ENCODE measurements at places on chromosomes 5 and 9. TPM values are rescaled to one million over a fixed set of nuclear protein-coding genes. Genes with fewer than 3 reads are reported as not detected.

The FAM221B gene
- 1.1 TPM for total RNA-seq

DNA sequence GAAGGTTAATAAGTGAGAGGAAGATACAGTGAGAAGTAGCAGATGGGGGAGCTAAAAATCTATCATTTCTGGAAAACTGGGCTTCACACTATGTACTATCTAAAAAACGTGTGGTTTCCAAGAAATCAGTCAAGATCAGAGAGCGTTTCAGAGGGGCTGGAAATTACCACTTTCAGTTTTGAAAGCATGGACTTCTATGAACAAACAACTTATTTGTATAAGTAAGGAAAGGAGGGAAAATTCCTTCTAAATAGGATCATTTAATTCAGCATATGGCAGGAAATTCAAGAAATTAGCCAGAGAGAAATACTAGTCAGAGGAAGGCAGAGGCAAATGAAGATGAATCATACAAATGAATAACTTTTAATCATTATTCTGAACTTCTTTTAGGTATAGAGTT, 11.3 kb downstream of the TNC start:
- no peak for DNase-seq
- no peak overlapping the region for H3K4me3 ChIP-seq
- H3K27ac ChIP-seq = no peak overlapping the region
- no peaks in the 10 kb centered on the region for H3K27me3 ChIP-seq

DNA sequence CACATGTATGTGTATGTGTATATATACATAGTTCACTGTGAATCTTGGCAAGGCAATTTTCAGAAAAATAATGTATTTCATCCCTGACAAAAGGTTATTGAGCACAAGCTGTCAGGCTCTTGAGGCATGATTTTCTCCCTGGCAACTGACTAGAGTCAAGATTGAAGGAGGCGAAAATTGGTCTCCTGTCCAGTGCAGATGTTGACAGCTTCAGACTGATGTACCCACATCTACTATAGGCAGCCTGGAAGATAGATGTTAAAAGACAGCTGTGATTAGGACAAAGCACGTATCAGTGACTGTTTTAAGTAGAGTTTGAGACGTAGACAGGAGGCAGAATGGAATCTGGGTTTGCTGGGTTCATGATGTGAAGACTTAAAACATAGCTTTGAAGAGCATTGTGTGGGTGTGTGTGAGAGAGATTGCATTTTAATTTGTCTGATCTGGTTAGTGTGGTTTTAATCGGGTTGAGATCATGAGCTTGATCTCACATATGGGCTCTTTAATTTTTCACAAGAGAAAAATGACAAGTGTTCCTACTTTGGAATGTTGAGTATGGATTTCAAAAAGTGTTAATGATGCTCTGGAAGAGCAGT, 39.1 kb downstream of the CTNNA1 start:
- peaks cover 31% of the 10 kb centered on the region for H3K36me3 ChIP-seq
- no peaks in the 10 kb centered on the region for H3K27me3 ChIP-seq
- H3K4me3 ChIP-seq = peak overlapping the region; percentile 8
- no peak for DNase-seq
- peaks cover 41% of the 10 kb centered on the region for H3K4me1 ChIP-seq

The EFNA5 gene
- total RNA-seq = 65.0 TPM

GRCh38 chr9:76162751-76163500, 231.3 kb downstream of the RFK start:
- no peak for DNase-seq
- no peak overlapping the region for H3K27ac ChIP-seq
- H3K4me3 ChIP-seq = no peak overlapping the region
- H3K36me3 ChIP-seq = peaks cover 38% of the 10 kb centered on the region
- H3K27me3 ChIP-seq = no peaks in the 10 kb centered on the region

The TEK gene
- 0.74 TPM for total RNA-seq

DNA sequence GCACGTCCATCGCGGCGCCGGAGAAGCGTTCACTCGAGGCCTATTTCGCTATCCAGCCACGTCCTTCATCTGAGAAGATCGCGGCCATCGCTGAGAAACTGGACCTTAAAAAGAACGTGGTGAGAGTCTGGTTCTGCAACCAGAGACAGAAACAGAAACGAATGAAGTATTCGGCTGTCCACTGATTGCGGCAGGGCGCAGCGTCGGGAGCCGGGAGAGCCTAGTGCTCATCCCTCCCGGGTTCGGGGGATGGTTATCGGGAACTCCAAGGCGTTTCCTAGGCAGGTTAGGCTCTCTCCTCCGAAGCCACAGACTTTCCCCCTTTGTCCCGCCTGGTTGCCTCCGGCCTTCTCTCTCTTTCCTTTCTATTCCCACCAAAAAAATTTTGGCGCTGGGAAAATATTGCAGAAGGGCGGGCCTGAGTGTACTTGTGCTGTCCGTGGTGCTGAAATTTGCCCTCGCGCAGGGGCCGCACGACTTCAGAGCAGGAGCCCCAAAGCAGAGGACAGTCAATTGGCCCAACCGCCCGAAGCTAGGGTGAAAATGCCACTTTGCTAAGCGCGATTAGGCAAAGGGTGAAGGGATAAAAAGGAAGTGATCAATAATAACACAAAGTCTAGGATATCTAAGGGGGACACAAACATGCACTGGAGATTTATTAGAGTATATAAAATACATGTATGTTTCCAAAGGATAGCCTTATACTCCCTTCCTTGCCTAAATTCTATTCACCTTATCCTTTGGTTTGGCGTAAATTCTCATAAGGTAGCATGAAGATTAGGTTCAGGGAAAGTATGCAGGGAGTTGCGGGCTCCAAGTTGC, 1.8 kb downstream of the POU4F3 start:
- DNase-seq = peak; percentile 80
- no peaks in the 10 kb centered on the region for H3K36me3 ChIP-seq
- H3K4me1 ChIP-seq = peaks cover 10% of the 10 kb centered on the region

DNA sequence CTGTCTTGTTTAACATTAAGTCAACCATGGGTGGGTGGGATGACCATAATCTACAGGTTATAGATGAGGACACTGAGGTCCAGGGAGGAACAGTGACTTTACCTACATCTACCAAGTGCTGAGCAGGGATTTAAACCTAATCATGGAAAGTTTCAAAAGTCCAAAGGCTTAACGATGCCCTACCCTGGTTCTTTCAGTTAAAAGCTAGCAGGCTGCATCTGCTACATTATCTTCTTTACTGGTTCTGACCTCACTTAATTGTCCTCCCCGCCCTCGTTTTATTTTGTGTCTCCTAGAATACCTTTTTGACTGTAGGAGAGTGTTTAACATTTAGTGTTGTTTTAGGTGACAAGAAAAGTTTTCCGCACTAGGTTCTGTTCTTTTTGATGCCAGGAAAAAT, 735.2 kb downstream of the TLR4 start:
- no peaks in the 10 kb centered on the region for H3K36me3 ChIP-seq
- H3K4me3 ChIP-seq = no peak overlapping the region
- H3K27ac ChIP-seq = no peak overlapping the region
- no peak for DNase-seq
- no peaks in the 10 kb centered on the region for H3K27me3 ChIP-seq

DNA sequence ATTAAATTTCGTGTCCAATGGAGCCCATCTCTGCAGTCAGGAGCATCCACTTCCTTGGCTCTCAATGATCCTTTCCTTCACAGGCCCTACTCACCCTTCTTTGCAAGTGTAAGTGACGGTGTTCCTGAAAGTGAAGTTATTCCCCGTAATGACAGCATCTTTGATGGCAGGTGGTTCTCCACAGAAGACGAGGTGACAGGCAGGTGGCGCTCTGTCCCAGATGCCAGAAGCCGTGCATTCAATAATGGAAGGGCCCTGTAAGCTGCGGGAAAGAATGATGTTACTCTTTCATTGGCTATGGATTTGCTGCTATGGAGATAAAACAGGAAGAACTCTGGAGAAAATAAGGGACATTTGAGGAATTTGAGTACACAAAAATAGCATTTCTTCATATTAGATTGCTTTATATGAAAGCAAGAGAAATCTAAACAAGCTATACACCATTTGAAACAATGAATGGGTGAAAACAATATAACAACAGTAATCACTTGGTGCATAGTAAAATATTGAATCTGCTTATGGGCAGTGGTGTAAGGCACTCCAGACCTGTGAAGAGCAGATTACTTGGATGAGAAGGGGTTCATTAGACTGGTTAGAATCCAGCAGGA, 89.9 kb upstream of the TXNDC8 start:
- H3K27me3 ChIP-seq = no peaks in the 10 kb centered on the region
- H3K36me3 ChIP-seq = no peaks in the 10 kb centered on the region
- H3K4me3 ChIP-seq = no peak overlapping the region
- no peak overlapping the region for H3K27ac ChIP-seq
- H3K4me1 ChIP-seq = no peaks in the 10 kb centered on the region

The ZDHHC11B gene
- 2.2 TPM for total RNA-seq

Measured in type B pancreatic cell (in vitro differentiated cells).